ENCODE measurements at places on chromosomes 5 and 9.
A peak's percentile ranks its signal among the peaks of the same experiment; 100 is the strongest.

GRCh38 chr9:86230858-86231257, 28.6 kb downstream of the C9orf153 start:
- no peak for DNase-seq

DNA sequence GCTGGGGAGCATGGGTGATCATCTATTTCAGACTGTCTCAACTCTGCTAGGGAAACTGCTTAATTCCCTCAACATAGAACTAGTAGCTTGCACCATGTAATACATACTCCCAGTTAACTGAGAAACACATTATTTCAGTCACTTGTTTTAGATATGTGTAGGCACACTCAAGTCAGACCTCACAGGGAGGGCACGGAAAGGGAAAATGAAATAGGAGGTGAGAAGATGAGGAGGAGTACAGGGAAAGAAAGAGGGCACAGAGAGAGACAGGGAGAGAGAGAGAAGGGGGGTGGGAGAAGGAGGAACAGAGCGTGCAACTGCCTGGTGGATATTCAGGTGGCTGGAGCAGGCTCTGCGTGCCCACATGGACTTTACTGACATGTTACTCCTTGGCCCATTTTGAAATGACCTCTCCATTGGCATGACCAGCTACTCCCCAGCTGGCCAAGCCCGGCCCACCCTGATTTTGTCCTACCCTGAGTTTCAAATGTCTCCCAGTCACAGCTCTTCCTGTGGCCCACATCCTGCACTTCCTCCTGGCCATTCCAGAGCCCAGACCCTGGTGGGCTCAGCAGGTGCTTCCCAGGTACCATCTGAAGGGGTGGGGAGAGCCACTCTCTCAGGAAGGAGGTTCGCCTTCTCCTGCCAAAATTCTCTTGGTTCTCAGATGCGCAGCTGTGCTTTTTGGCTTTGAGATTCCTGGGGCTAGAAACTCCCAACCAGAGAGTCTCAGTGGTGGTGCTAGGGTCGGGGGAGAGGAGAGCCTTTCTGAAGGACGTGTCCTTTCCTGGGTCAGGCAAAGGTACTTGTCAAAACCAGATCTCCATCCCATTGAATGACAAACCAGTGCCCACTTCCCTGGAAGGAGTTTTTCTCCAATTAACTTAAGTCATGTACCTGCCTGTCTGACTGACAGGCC, 229.4 kb downstream of the FSTL4 start:
- no peak for DNase-seq

DNA sequence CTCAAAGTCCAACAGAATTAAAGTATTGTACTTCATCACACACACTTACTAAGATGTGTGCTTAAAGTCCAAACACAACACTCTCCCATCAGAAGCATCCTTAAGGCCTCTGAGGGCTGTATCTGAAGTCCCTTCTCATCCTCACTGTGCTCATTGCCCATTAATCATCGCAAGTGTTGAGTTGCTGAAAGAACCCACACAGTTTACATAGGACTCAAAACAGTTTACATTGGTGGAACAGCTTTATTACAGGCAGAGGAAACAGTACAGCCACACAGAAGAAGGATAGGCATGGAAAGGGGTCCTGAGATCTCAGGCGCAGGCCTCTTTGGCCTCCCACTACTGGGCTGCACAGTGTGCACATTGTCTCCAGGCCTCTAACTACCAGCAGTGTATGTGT, 113.4 kb downstream of the CMYA5 start:
- DNase-seq, result no peak

DNA sequence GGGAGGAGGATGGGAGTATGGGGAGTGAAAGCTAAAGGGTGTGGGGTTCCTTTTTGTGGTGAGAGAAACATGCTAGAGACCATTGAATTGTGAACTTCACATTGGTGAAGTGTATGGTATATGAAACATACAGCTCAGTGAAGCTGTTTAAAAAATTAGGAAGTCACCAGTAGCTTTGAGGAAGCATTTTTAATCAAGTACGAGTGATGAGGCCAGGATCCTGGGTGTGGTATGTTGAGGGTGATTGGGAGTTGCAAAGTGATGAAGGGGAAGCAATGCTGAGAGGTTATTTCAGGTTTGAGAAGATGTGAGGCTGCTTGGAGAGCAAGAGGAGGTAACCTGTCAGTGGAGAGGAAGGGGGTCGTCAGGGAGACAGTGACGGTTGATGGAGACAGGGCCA, 22.7 kb upstream of the CLK4 start:
- DNase-seq, result no peak

- DNase-seq, result peak; percentile 71
Observed at GRCh38 chr5:1885868-1886845, 3.4 kb upstream of the IRX4 start.

DNA sequence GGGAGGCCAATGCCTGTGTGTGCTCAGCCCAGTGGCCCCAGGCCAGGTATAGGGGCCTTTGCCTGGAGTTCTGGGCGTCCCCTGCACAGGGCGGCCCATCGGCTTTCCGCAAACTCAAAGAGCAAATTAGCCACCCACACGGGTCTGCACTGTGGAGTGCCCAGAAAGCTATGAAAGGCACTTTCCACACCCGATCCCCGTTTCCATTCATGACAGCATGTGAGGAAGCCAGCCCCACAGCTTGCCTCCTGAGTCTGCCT, 5.2 kb downstream of the DBH start:
- DNase-seq, result no peak

DNA sequence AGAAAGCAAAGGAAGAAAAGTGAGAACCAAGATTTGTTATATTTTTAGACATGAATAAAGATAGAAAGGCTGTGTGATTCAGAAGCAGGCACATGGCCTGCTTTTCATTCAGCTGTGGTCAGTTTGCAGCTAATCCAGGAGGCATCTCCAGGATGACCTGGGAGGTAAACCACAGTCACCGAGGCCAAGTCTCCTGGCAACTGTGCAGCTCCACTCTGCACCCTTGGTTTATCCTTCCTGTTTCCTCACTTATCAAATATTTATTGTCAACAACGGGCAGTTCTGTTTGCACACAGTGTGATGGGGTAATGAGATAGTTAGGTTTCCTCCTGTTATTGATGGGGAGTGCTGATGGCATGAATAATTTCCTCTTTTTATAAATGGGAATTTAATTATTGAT, 243.0 kb downstream of the PSAT1 start:
- DNase-seq, result no peak

- peak; percentile 52 for DNase-seq
Observed at GRCh38 chr9:128072144-128073021, 4.4 kb downstream of the SLC25A25 start.

DNA sequence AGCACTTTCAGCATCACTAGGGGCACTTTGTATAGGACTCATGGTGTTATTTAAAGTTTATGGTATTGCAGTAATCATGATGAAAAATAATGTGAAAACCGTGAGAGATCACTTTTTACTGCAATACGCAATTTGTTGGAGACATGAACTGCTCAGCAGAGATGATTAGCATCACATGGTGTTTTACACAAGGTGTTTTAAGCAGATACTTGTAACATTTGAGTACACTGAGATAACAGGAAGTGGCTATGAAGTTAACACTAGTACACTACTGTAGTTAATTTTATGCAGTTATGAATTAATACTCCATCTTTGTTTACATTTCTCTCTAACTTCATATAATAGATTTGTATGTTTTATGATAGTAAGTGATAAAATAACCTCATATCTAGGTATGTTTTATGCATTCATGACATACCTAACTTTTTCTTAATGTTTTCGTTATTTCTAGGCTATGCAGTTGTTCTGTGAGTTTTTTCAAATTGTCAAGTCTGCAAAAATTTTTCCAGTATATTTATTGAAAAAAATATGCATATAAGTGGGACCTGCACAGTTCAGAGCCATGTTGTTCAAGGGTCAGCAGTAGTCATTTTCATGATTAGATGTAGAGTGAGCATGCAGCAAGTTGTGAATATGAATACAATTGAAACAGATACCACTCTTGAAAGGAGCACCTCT, 13.0 kb downstream of the SUB1 start:
- no peak for DNase-seq

DNA sequence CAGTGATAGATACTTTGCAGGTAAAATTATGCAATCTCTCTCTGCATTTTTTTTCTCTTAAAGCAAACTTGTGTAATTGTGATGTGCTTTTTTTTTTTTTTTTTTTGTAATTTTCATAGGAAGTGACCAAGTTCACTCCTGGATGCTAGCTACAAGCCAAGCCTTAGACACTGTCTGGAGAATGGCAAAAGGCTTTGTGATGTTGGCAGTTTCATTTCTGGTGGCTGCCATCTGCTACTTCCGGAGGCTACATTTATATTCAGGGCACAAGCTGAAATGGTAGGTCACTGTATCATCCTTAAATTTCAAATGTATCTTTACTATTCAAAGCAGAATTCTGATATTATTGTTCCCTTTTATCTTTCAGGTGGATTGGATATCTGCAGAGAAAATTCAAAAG, 19.3 kb downstream of the OTULINL start:
- DNase-seq, result no peak

GRCh38 chr5:115500225-115500624, 44.4 kb downstream of the FEM1C start:
- DNase-seq, result no peak

DNA sequence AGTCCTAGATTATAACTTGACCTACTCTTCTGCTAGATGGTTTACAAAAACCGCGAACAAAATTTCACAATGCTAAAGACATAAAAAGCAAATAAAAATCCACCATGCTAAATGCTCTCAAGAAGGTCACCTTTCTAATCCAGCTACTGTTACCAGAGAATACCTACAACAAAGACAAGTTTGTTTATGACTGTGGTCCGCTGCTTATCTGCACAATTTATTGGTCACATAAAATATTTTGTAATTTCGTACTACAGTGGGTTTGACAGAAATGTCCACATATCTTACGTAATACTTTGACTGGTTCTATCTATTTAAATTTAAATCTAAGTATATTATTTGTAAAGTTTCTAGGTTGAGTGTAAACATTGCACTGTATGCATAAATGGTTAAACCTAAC, 257.6 kb upstream of the ZNF608 start:
- no peak for DNase-seq

- DNase-seq, result no peak
Observed at GRCh38 chr5:60232036-60232795, 338.7 kb upstream of the PDE4D start.

DNA sequence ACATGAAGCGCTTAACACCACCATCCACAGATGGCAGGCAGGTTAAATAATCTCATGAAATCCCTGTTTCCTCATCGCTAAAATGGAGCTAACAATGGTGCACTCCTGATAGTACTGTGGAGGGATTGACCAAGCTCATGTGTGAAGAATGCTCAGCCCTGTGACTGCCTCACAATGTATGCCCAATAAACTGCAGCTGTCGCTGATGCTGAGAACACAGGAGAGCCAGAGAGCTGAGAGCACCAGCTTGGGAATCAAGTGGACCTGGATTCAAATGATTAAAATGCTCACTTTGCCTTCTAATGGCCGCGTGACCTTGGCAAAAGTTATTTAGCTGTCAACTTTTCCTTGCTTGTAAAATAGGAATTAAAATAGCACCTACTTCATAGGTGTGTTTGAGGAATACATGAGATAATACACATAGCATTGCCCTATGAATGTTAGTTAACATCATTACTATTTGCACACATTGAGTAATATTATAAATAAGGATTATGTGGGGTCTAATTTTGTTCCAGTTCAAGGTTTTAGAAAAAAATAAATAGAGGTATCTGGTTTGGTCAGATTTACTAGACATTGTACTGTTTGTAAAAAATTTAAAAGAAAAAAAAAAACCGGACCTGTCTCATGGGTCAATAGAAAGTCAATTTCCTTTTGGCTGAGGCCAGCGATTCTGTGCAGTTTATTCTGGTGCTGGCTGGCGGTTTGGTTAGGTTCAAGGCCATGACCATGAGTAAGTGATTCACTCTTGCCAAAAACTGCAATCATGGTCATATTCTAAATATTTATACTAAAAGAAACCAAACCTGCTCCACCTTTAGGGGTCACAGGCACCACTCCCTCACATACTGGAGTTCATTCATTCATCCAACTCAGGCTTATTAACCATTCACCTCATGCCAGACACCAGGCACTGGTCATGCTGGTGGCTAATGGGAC, 101.3 kb downstream of the SH3TC2 start:
- no peak for DNase-seq

DNA sequence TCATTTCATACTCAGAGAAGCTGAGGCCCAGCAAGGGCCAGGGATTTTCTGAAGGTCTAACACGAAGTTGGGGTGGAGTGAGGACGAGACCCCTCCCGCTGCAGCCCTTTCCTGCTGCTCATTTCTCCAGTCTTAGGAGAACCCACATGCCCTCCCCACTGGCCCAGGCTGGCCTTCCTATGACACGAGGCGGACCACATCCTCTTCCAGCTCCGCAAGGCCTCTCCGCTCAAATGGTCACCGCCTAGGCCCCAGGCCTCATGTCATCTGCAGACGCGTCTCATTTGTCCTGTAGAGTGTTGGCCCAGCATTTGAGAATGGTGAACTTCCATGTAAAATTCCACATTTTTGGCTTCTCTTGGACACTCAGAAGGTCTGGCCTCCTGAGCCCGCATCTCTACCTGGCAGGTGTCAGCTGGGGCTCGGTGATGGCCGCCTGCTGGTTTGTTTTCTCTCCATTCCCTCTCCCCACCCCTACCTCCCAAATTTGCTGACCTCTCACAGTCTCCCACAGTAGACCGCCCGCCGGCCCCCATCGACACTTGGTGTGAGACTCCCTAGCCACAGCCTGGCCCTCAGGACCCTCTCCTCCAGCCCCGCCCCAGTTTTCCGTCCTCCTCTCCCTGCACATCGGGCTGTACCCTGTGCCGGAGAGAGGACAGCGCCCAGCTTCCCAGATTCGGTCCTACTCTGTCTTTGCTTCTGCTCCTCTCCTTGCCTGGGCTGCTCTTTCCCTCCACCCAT, 51.7 kb downstream of the ERGIC1 start:
- peak; percentile 88 for DNase-seq

- DNase-seq, result no peak
Observed at GRCh38 chr9:98899408-98900056, 44.2 kb upstream of the COL15A1 start.

DNA sequence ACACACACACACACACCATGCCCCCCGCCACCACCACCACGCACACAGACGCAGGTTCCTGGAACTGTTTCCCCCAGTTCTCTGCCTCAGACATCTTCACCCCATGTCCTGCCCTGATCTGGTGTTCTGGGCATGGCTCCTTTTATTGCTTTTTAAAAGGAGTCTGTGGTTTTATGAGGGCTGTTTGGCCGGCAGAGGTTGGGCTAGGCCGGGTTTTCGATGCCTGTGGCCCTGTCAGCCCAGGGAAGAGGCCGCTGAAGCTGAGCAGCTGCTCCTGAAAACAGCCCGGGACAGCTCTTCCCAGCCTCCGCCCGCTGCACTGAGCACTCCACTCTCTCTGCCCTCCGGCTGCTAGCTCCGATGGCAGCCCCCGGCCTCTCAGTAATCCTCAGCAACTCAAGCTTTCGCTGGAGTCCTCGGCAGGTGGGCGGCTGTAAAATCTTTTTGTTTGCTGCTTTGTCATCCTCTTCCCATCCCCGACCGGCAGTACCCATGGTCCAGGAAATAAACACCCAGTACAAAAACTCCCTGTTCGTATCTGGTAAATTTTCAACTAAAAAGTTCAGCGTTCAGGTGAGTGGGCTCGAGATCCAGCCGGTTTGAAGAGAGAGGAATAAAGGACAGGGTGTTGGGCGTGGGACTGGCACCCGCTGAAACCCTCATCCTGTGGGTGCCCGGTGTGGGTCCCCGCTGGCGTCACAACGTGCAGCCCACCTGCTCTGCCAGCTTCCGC, 103.0 kb upstream of the ERCC6L2 start:
- DNase-seq, result peak; percentile 87

Measured in posterior cingulate gyrus (tissue), 11 donors.